ENCODE measurements at places on chromosomes 5 and 9. TPM values are rescaled to one million over a fixed set of nuclear protein-coding genes. Genes with fewer than 3 reads are reported as not detected.

- no peak overlapping the region for H3K4me3 ChIP-seq
- no peaks in the 10 kb centered on the region for H3K4me1 ChIP-seq
- H3K27me3 ChIP-seq: no peaks in the 10 kb centered on the region
- DNase-seq: no peak
- H3K36me3 ChIP-seq: no peaks in the 10 kb centered on the region
Measured at GRCh38 chr5:92917044-92917443, 664.0 kb downstream of the NR2F1-AS1 start.

DNA sequence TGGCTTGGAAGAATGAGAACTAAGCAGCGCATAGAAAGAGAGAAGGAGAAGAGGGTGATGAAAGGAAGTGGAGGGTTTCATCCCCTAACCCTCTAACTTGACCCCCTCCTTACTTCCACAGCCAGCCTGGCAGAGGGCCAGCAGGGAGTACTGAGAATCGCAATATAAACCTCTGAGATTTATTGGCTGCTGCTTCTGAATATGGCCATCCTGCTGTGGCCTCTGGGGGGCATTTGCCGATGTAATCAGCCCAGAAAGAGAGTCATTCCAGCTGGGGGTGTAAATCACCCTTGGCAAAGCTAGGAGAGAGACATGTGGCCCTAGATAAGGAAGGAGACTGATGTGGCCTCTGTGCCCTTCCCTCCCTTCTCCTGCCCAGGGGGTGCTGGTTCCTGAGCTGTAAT, 960 bp upstream of the GFRA3 start:
- peaks cover 33% of the 10 kb centered on the region for H3K27me3 ChIP-seq
- peaks cover 2% of the 10 kb centered on the region for H3K36me3 ChIP-seq
- no peak overlapping the region for H3K27ac ChIP-seq
- H3K4me1 ChIP-seq: peaks cover 7% of the 10 kb centered on the region
- no peak overlapping the region for H3K4me3 ChIP-seq
- DNase-seq: no peak

PRDM9 gene
- not detected for total RNA-seq

DNA sequence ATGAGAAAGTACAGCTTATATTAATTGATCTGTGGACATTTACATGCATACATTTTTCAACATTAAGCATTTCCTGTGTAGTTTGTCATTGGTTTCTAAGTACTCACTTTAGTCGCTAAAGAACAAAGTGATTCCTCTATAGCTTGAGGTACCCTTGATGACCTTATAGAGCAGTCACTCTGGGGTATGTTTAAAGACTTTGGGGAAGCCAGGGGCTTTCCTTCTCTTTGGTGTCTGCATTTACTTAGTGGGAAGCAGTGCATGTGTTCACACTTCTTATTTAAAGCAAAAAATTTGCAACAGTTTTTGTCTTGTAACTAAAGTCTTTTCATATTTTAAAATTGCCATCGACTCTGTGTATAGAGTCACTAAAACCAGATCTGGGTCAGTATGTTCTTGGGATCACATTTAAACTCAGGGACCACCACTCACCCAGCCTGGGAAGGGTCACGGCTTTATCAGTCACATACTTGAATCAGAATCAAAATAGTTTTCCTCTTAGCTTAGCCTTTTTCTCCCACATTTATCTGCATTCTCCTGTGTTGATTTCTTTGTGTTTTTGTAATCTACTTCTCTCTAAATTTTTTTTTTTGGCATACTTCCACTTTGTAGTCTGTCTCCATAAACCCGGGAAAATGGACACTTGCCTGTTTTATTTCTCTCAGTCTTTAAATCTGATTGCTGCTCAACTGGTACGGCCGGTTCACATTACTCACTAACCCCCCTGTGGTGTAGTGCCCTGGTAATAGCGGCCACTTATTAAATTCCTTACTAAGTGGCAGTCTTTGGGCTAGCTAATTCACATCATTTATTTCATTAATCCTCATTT, 143.9 kb upstream of the FBN2 start:
- no peak overlapping the region for H3K27ac ChIP-seq
- H3K4me3 ChIP-seq: no peak overlapping the region
- no peak for DNase-seq
- H3K36me3 ChIP-seq: no peaks in the 10 kb centered on the region
- no peaks in the 10 kb centered on the region for H3K4me1 ChIP-seq
- H3K27me3 ChIP-seq: no peaks in the 10 kb centered on the region

- no peaks in the 10 kb centered on the region for H3K4me1 ChIP-seq
- H3K27me3 ChIP-seq: no peaks in the 10 kb centered on the region
- H3K36me3 ChIP-seq: no peaks in the 10 kb centered on the region
- H3K4me3 ChIP-seq: no peak overlapping the region
- H3K27ac ChIP-seq: no peak overlapping the region
Measured at GRCh38 chr9:12980085-12980851, 205.4 kb downstream of the LURAP1L start.

GRCh38 chr9:35423499-35423898, 66.4 kb upstream of the RUSC2 start:
- H3K27me3 ChIP-seq: peaks cover 57% of the 10 kb centered on the region
- no peak overlapping the region for H3K27ac ChIP-seq
- no peak overlapping the region for H3K4me3 ChIP-seq
- peaks cover 3% of the 10 kb centered on the region for H3K36me3 ChIP-seq
- DNase-seq: no peak

DNA sequence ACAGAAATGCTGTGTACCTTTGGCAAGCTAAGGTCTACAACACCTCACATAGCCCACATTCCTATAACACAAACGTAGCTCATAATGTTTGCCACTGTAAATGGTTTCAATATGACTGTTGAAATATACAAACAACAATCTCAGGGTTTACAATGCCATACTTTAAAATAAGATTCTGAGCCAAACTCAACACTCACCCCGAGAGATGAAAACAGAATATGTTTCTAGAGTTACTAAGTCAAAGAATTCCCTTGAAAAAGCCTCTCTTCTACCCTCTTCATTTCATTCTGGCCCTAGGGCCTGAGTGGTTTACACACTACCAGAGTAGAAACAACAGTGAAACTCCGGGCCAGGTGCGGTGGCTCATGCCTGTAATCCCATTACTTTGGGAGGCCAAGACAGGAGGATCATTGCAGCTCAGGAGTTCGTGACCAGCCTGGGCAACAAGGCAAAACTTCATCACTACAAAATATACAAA, 72.6 kb downstream of the MYO10 start:
- peaks cover 1% of the 10 kb centered on the region for H3K36me3 ChIP-seq
- no peaks in the 10 kb centered on the region for H3K4me1 ChIP-seq
- no peaks in the 10 kb centered on the region for H3K27me3 ChIP-seq
- DNase-seq: no peak
- H3K4me3 ChIP-seq: no peak overlapping the region
- H3K27ac ChIP-seq: no peak overlapping the region

DNA sequence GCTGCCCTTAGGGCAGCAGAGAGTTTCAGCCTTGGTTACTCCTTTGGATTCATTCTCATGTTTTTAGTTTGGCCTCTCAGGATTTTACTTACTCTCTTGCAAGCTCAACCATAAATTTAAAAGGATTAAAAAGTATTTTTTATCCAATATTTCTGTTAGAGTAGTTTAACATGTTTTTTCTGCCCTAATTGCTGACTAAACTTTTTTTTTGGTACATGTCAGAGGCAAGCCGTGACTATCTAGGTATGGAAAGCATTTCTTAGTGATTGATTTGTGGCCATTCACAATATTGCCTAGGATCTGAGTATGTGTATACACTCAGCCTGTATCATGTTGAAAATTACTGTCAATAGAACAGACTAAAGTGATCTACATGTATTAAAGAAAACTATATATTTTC, 92.1 kb downstream of the MELK start:
- H3K27ac ChIP-seq: no peak overlapping the region
- peaks cover 15% of the 10 kb centered on the region for H3K36me3 ChIP-seq
- peaks cover 13% of the 10 kb centered on the region for H3K4me1 ChIP-seq
- no peak for DNase-seq

DNA sequence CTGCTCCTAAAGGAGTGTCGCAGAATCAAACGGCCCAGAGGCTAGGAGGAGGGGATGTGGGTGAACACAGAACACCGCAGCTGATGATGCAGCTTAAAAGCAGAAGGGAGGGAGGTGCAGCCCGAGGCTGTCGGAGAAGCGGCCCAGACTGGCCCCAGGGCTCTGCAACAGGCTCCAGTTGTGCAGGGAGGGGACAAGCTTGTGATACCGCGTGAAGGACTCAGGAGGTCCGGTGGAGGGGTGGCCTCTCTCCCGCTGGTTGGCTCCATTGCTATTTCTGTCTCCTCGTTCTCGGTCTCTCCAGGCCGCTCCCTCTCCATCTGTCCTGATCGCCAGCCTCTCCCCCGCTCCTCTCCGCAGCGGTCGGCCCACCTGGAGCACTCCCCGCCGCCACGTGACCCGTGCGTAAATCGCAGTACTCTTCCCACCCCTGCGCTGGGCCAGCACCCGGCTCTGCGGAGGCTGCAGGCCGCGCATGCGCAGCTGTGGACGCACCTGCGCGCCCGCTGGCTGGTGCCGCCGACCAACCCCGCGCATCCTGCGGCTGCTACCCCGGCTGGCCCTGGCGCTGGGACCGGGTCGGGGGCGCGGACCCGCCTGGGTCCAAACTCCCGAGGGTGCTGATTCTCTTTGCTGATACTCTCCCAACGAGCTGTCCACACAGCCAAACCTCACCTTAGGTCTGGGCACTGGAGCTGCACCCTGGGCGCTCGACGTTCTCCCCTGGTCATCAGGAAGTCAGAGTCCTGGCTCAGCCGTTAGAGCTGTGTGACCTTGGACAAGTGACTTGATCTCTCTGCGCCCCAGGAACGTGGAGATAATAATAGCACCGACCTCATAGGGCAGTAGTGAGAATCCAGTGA, 3.7 kb upstream of the STXBP1 start:
- H3K36me3 ChIP-seq: no peaks in the 10 kb centered on the region
- H3K4me3 ChIP-seq: peak overlapping the region; percentile 89
- peak overlapping the region; percentile 42 for H3K27ac ChIP-seq
- peak; percentile 79 for DNase-seq
- H3K4me1 ChIP-seq: peaks cover 28% of the 10 kb centered on the region
- peaks cover 29% of the 10 kb centered on the region for H3K27me3 ChIP-seq

LCN15 gene
- not detected for total RNA-seq

CDKN2A gene
- 5.0 TPM for total RNA-seq

GRCh38 chr5:112549605-112550166, 130.6 kb upstream of the EPB41L4A start:
- no peaks in the 10 kb centered on the region for H3K36me3 ChIP-seq
- DNase-seq: no peak
- no peak overlapping the region for H3K4me3 ChIP-seq
- no peaks in the 10 kb centered on the region for H3K27me3 ChIP-seq
- no peak overlapping the region for H3K27ac ChIP-seq
- H3K4me1 ChIP-seq: no peaks in the 10 kb centered on the region

SLC25A48 gene
- total RNA-seq: not detected

DNA sequence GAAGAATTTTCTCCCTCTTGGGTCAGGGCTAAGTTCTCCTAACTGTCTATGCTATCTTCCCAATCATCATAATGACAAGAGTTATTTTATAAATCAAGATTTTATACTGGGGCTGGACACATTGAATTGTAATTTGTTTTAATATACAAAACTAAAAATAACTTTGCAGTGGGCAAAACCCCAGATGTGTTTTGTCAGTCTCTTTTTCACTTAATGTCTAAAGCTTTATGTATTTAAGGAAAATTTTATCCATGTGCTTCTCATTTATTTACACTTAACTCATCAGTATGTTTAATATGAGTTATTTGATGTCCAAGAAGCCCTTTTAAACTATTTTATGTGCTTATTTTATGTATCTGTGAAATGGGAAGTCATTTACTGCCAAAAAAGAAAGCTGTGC, 362.8 kb upstream of the ADAMTSL1 start:
- no peak overlapping the region for H3K4me3 ChIP-seq
- no peaks in the 10 kb centered on the region for H3K36me3 ChIP-seq
- no peaks in the 10 kb centered on the region for H3K27me3 ChIP-seq
- no peak for DNase-seq
